ENCODE measurements at places on chromosomes 1 and 21. TPM values are rescaled to one million over a fixed set of nuclear protein-coding genes. Genes with fewer than 3 reads are reported as not detected.

DNA sequence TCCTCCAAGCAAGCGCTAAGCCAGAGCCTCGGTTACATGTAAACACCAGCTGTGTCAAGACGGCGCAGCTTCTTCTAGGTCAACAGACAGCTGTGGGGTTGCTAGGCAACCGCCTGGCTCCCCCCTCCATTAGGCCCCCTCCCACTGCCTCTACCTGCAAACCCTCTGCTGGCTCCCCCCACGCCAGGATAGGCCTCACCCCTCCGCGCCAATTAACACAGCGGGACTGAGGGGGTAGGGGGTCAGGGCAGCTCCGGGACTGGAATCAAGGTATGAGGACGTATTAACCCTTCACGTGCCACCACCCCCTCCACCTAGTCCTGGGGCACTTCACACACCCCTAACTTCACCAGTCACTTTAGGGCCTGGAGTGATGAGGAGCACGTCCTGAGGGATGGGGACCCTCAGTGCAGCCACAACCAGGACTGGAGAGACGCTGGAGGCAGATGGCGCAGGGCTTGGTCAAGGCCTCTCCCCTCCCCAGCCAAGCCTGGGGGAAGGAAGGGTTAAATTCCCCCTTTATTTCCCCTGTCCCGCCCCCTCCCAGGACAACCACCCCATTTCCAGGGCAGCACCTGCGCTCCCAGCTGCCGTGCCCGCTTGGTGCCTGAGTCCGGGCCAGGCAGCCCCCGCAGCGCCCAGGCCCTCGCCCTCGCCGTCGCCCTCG lies 37.4 kb upstream of the WASF2 start:
- H3K27me3 ChIP-seq, result no peaks in the 10 kb centered on the region
- peak overlapping the region; percentile 63 for H3K4me3 ChIP-seq
- peak overlapping the region; percentile 51 for H3K27ac ChIP-seq
- peaks cover 20% of the 10 kb centered on the region for H3K4me1 ChIP-seq

Gene OR2M3
- total RNA-seq, result not detected

Gene BACH1
- 58.2 TPM for total RNA-seq

- H3K4me1 ChIP-seq, result no peaks in the 10 kb centered on the region
- H3K27ac ChIP-seq, result no peak overlapping the region
- H3K27me3 ChIP-seq, result no peaks in the 10 kb centered on the region
- H3K36me3 ChIP-seq, result no peaks in the 10 kb centered on the region
Measured at GRCh38 chr1:192949783-192950182, 109.4 kb downstream of the UCHL5 start.

Gene GLIS1
- total RNA-seq, result 1.8 TPM

Data from endodermal cell (in vitro differentiated cells).